ENCODE measurements at places on chromosomes 3 and 15.

DNA sequence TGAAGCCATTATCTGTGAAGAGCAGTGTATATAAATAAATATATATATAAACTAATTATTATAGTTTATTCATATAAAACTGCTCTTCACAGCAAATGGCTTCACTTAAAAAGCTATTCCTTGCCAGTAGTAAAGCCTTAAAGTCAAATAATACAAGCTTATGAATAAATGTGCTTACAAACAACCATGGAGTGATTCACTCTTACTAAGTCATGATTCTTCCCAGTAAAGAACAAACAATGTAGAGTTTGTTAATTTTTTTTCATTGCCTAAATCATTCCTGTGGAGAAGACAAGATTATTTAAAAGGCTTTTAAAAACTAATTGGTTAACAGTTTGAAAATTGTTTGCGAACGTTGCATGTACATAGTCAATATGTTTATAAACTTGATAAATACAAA, 140.7 kb downstream of the PLCH1 start:
- DNase-seq: no peak

DNA sequence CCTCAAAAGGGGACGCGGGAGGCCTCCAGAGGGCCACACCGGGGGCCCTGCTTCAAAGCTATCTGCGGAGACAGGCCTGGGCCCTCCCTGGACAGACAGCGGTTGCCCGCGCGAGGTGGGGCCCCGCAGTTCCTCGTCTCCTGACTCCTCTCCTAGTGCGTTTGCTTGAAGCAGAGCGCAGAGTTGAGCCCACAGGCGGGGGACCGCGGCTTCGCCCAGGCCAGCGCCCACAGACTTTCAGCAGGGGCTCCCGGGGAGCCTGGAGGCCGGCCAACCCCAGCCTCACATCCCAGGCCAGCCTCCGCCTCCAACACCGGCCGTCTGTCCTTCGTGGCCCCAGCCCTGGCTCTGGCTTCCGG, 540 bp upstream of the ADAMTS7 start:
- DNase-seq: peak; percentile 37

- DNase-seq: no peak
Observed at GRCh38 chr3:125401402-125401801, 26.3 kb upstream of the ZNF148 start.

- DNase-seq: no peak
Observed at GRCh38 chr3:194285850-194286197, 65.3 kb downstream of the CPN2 start.

DNA sequence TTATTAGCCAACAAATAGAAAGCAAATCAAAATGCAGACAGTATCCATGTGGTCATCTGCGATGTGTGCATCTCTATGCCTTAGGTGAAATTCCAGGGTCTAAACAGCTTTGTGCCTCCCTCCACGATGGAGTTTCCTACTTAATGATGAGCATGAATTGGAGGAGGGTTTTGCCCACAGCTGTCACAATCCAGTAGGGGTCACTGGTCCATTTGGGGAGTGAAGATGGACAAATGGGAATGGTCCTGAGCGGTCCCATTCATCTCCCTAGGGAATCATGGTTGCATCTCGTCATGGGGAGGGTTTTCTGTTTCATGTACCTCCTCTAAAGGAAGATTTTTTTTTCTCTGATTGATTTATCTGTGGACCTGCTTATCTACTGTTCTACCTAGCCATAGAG, 358.0 kb downstream of the PTPRG start:
- no peak for DNase-seq

DNA sequence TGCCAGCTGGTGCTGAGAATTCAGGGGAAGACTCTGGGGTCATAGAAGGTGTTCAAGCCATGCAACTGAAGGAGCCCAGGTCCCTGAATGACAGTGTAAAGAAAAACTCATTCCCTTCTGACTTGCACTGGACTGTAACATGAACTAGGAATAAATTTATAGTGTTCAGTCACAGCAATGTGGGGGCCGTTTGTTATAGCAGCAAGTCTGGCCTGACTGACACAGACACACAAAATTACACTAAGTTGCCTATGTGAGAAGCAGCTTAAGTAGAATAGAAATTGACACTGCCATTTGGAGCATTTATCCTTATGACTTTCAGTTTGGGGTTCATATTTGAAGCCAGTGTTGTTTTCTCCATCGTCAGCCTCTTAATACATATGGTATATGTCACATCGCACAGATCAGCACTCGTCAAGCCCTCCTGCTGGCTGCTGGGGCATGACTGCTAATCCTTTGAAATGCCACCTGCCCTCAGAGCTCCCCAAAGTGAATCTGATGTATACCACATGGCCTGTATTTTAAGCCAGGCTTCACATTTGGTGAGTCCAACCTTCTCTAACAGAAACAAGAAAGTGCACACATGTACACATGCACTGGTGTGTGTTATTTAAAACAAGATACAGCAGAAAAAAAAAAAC, 17.1 kb upstream of the HEG1 start:
- DNase-seq: no peak

- no peak for DNase-seq
Observed at GRCh38 chr15:29311696-29312095, 42.1 kb upstream of the NSMCE3 start.

- no peak for DNase-seq
Observed at GRCh38 chr3:186038360-186038759, 70.5 kb downstream of the ETV5 start.

GRCh38 chr3:24357635-24358034, 137.0 kb downstream of the THRB start:
- no peak for DNase-seq

DNA sequence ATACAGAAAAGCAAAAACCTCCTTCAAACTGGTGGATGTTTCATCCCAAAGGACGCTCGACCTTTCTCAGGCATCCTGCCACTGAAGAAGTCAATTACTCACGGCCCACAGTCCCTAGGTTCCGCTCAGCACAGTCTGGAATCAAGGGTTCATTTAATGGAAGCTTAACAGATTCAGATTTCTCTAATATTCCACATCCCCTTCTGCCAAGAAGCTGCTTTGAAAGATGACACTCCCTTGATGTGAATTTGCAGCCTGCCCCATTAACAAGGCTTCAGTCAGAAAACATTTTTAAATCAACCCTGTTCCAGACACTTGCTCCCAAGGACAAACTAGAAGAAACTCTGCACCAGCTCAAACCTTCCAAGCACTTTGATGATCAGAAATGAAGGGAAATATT, 81.2 kb downstream of the LIPC start:
- no peak for DNase-seq

GRCh38 chr3:25910997-25911396, 121.1 kb downstream of the OXSM start:
- peak; percentile 37 for DNase-seq

GRCh38 chr3:139440639-139441556, 35.4 kb downstream of the RBP2 start:
- no peak for DNase-seq

DNA sequence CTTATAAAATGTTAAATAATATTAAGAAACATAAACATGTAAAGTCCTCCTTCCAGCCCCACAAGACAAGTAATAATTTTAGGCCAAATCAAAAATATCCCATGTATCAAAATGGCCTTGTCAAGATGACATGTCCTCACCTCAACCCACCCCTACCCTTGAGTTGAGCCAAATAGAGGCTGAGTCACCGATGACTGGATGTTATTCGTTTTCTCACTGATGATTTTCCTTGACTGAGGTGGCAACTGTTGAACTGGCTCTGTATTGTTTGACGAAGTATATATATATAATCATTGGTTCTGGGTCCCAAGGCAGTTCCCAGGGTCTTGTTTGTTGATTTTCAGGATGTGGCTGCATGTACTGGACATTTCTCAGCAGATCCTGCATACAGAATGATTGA, 75.3 kb downstream of the TMEM108 start:
- DNase-seq: no peak

DNA sequence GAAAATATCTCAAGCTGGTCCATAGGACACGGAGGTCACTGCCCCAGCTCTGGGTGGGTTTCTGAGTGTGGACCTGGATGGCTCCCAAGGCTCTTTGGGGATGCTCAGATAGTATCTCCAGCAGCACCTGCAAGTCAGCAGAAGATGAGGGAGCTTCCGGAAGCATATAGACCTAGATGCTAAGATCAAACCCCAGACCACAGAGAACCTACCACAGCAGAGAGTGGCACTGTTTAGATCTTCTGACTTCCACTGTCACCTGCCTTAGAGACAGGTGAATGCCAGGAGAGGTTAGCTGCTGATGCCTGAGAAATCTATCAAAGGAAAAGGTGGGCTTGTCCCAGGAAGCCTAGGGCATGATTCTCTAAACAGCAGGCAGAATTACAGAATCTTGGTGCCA, 105.7 kb upstream of the TRPM1 start:
- no peak for DNase-seq

DNA sequence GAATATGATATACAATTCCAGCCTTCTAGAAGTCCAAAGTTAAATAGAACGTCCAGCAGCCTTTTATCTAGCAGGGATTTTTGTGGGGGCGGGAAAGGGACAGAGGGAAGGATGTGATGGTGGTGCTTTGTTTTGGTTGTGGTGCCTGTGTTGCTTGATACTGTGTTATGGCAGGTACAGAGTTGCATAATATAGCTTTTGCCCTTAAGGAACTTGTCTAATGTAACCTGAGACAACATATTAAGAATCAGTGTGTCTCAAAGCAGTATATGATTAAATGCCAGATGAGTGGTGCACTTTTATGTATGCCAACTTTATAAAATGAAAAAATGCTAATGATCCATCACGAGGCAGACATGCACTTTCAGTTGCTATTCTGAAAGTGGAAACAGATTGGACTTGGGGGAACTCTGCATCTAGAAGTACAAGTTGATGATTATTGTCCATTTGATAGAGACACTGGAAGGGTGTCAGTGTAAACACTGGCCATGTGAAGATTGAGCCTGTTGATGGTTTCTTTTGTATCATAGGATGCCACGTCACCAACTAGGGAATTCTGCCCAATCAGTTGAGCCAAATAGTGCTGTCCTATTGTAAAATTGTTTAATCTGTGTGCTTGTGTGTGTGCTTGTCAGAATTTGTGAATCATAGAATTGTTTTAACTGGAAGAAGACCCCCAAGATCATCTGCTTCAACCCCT, 23.0 kb downstream of the NEO1 start:
- DNase-seq: no peak

GRCh38 chr3:81105206-81105605, 656.2 kb downstream of the GBE1 start:
- no peak for DNase-seq

GRCh38 chr15:39593656-39594445, 13.0 kb downstream of the THBS1 start:
- no peak for DNase-seq

DNA sequence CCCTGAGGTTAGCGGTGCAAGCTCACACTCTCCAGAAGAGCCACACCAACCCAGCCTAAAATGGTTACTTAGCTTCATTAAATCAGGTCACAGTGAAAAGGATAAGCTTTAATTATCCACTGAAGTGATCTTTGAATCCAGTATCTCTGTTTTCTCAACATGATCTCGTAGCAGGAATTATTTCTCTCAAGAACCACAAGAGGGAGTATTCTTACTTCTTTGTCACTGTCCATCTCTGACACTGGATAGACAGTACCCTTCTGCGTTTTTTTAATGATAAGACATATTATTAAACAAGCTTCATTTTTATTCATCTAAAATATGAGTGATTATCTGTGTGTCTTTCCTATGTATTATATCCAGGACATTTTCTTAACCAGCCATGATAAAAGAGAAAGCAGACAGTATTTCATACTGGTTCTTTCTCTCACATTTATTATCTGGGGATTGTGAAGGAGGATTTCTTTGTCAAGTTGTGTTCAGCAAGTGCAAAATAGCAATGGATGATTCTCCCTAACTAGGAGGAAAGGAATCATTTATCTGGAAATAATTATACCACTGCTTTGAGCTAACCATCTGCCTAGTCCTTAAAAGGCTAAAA, 105.4 kb upstream of the CCDC54 start:
- no peak for DNase-seq

DNA sequence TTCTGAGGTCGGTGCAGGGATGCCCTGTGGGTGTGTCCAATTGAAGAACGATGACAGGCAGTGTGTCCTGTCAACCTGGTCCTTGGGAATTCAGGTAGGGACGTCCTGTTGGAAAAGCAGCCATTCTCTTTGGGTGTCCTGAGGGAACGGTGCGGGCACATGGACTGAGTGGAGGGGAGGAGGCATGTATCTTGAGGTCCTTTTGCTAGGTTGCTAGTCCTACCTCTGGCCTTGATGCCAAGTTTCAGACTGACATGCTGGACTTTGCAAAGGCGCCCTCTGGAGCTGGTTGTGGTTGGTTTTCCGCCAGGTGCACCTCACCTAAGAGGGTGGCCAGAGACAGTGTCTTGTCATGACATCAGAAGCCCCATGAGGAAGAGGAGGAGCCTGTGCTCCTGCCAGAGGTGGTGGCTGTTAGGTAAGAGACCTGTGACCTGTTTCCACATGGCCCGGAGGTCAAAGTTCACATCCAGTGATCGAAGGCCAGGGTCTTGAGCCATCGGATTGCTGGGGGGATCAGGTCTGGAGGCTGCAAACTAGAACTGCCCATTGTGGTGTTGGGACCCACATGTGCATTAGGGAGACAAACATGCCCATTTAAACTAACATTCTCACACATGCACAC, 106.3 kb downstream of the SNRPN start:
- no peak for DNase-seq

DNA sequence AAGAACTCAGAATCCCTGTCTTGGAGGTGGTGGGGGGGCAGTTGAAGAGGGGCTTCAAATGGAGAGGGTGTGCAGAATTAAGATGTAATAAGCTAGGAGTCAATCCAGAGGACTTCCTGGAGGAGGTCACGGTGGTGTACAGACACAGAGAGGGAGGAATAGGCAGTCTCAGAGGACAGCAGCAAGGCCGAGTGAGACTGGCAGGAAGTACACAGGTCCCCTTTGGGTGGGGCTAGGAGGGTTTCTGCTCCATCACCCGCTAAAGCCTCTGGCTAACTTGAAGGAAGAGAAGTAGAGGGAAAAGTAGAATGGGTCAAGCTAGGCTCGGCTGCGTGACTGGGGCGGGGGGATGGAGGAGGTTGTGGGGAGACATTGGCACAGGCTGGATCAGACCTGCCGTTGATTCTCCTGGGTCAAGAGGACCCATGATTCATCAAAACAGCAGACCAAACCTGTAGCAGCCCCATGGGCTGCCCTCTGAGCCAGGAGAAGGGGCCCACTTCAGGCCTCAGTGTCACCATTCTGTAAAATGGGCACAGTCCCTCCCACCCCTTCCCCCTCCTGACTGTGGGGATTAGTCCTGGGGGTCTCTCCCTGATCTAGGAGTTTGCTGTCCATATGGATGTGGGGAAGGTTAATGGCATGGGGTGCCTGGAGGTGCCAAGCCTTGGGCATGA, 16.9 kb downstream of the CSPG4 start:
- DNase-seq: no peak
